ENCODE measurements at places on chromosomes 4 and X.

GRCh38 chr4:145541346-145541745, 59.7 kb downstream of the SMAD1 start:
- H3K4me1 ChIP-seq = peaks cover 54% of the 10 kb centered on the region
- H3K27me3 ChIP-seq = no peaks in the 10 kb centered on the region
- no peak overlapping the region for H3K27ac ChIP-seq
- H3K36me3 ChIP-seq = no peaks in the 10 kb centered on the region
- no peak overlapping the region for H3K4me3 ChIP-seq
- no peak for DNase-seq

DNA sequence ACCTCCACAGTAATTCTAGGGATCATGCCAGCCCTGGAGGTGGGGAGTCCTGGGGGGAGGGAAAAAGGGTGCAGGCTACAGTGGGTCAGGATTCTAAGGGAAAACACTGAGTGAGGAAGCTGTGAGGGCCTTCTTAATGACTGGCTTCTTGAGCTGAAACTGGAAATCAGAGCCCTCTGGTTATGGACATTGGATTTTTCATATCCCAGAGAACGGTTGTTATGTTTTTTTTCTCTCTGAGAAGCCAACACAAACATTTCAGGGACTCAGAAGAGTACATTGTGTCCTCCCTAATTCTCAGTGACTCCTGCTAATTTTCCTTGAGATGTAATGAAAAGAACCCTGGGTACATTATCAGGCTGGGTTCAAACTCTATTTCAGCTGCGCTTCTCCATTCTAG, 162.4 kb upstream of the PRDX4 start:
- H3K36me3 ChIP-seq = no peaks in the 10 kb centered on the region
- H3K27ac ChIP-seq = no peak overlapping the region
- no peak for DNase-seq
- H3K27me3 ChIP-seq = no peaks in the 10 kb centered on the region
- no peak overlapping the region for H3K4me3 ChIP-seq

DNA sequence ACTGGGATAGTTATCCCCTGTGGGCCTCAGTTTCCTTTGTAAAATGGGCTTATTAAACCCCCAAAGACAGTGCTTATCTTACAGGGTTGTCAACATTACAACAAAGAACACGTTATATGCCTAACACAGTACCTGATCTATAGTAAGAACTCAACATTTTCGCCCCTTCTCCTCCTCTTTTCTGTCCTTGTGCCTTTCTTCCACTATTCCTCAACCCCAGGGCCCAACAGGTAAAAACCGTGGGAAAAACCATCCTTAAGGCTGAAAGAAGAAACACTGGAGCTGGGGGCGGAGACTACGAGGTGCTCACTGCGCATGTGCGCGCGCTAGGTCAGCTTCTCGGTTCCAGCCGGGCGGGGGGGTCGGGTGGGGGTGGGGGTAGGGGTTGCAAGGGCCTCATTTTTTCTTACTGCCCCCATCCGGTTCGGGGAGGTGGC, 426 bp upstream of the XIAP start:
- H3K36me3 ChIP-seq = no peaks in the 10 kb centered on the region
- H3K4me1 ChIP-seq = peaks cover 7% of the 10 kb centered on the region
- no peaks in the 10 kb centered on the region for H3K27me3 ChIP-seq
- H3K4me3 ChIP-seq = peak overlapping the region; percentile 76
- no peak for DNase-seq
- H3K27ac ChIP-seq = peak overlapping the region; percentile 98

DNA sequence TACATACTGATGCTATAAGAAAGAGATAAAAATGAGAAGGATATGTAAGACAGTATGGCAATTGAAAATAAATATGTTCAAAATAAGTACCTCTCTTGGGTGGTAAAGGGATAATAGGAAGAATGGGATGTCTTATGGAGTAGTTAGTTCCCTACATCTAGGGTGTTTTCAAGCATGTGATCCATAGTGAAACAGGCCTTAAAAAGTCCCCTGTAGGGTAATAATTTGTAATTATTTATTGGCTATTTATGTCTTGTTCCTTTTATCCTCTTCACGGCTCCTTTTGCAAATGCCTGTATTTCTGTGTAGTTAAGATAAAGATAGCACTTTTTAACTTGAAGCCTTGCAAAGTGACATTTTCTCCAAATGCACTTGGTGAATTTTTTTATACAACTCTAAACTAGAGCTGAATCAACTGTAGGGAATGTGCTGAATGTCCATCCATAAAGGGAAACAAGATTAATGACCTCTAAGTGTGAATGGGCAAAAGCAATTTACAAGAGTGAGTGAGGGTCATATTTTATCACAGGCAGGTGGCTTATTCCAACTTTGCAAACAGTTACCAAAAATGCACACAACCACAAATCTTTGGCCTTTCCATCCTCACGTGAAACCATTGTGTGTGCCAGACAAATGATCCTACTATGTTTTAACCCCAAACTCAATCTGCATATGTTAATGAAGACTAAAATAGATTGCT, 299.0 kb downstream of the KCNIP4 start:
- H3K27me3 ChIP-seq = no peaks in the 10 kb centered on the region
- DNase-seq = no peak
- H3K27ac ChIP-seq = no peak overlapping the region
- H3K4me1 ChIP-seq = no peaks in the 10 kb centered on the region

DNA sequence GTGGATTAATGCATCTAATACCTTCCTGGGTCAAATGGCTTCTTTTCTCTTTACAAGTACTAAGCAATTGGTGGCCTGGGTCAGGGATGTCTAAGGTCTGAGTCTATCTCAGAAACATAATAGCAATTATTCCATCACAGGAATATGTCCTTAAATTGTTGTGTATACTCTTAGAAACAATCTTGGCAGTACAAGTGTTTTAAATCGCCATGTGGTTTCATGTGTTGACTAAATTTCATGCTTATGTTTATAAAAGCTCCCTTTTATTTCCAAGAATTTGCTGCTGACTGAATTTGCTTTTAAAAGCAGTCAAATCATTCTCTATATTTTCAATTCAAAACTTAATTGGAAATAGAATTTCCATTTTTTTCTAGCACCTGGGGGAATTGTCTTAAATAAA, 125.3 kb upstream of the PACRGL start:
- H3K27me3 ChIP-seq = no peaks in the 10 kb centered on the region
- H3K4me1 ChIP-seq = no peaks in the 10 kb centered on the region
- no peak overlapping the region for H3K27ac ChIP-seq
- H3K36me3 ChIP-seq = no peaks in the 10 kb centered on the region
- H3K4me3 ChIP-seq = no peak overlapping the region
- no peak for DNase-seq

GRCh38 chrX:15405846-15406245, 21.6 kb upstream of the VEGFD start:
- H3K27ac ChIP-seq = no peak overlapping the region
- H3K27me3 ChIP-seq = no peaks in the 10 kb centered on the region
- H3K36me3 ChIP-seq = peaks cover 3% of the 10 kb centered on the region

- no peak overlapping the region for H3K4me3 ChIP-seq
- no peak for DNase-seq
- no peak overlapping the region for H3K27ac ChIP-seq
- no peaks in the 10 kb centered on the region for H3K36me3 ChIP-seq
Observed at GRCh38 chr4:101843054-101843453, 52.5 kb downstream of the BANK1 start.

- no peaks in the 10 kb centered on the region for H3K36me3 ChIP-seq
- DNase-seq = no peak
- no peak overlapping the region for H3K27ac ChIP-seq
- H3K4me1 ChIP-seq = no peaks in the 10 kb centered on the region
- H3K27me3 ChIP-seq = peaks cover 5% of the 10 kb centered on the region
Observed at GRCh38 chrX:132918523-132918922, 39.9 kb downstream of the HS6ST2 start.

- no peak overlapping the region for H3K4me3 ChIP-seq
- no peak for DNase-seq
- no peak overlapping the region for H3K27ac ChIP-seq
- H3K36me3 ChIP-seq = no peaks in the 10 kb centered on the region
Observed at GRCh38 chr4:110183643-110184042, 14.8 kb downstream of the ELOVL6 start.

DNA sequence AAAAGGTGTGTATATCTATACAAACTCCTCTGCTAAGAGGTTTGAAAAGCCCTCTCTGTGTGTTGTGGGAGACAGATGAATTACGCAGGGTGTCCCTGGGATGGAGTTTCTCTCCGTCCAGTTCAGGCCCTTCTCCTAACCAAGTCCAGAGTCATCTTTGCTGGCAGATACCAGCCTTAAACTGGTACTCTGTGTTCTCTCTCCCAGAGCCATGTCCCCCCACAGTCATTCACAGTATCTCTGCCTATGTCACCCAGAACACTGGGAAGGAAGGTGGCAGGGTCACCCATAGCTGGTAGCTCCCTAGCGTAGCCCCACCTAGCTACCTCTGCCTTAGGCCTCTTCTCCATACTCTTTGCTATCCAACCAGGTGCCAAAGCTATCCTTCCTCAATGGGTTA, 8.9 kb downstream of the AMER1 start:
- H3K27ac ChIP-seq = no peak overlapping the region
- no peak overlapping the region for H3K4me3 ChIP-seq
- no peaks in the 10 kb centered on the region for H3K27me3 ChIP-seq
- H3K36me3 ChIP-seq = peaks cover 6% of the 10 kb centered on the region
- no peaks in the 10 kb centered on the region for H3K4me1 ChIP-seq

DNA sequence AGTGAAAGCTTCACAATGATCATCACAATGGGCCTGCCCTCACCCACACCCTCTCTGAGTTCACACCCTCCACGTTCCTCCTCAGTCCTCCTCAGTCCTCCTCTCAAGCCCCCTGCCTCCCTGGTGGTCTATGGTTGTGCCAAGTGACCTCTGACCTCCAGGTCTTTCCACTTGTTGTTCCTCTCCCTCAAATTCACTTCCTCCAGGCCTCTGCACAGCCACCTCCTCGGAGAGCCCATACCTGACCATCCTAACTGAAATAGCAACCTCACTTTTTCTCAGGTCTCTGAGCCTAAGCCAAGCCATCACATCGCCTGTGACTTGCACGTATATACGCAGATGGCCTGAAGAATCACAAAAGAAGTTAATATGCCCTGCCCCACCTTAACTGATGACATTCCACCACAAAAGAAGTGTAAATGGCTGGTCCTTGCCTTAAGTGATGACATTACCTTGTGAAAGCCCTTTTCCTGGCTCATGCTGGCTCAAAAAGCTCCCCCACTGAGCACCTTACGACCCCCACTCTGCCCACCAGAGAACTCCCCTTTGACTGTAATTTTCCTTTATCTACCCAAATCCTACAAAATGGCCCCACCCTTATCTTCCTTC, 293.4 kb upstream of the TENM3 start:
- no peaks in the 10 kb centered on the region for H3K36me3 ChIP-seq
- no peak overlapping the region for H3K27ac ChIP-seq
- no peak overlapping the region for H3K4me3 ChIP-seq
- H3K4me1 ChIP-seq = peaks cover 3% of the 10 kb centered on the region
- no peaks in the 10 kb centered on the region for H3K27me3 ChIP-seq
- DNase-seq = no peak

DNA sequence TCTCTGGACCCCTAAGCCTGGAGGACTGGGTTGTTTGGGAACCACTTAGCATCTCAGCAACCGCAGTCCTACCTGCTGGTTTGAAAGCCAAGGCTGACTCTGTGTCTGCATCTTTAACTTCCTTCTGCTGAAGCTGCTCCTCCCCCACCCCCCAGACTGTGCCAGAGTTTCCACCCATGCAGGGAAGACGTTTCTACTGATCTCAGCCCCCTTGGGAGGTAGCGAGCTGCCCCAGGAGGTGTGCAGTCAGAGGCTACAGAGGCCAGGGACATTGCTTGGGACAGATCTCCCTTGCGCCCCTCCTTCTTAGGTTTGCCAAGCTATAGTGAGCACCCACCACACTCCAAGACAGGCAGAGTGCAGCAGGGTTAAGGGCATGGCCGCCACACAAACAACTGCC, 4.7 kb upstream of the FATE1 start:
- H3K36me3 ChIP-seq = no peaks in the 10 kb centered on the region
- DNase-seq = no peak
- peak overlapping the region; percentile 59 for H3K27ac ChIP-seq
- H3K27me3 ChIP-seq = no peaks in the 10 kb centered on the region

GRCh38 chr4:123659730-123660129, 263.1 kb downstream of the SPRY1 start:
- no peaks in the 10 kb centered on the region for H3K36me3 ChIP-seq
- H3K27me3 ChIP-seq = no peaks in the 10 kb centered on the region
- no peak overlapping the region for H3K4me3 ChIP-seq
- H3K27ac ChIP-seq = no peak overlapping the region
- no peak for DNase-seq
- H3K4me1 ChIP-seq = no peaks in the 10 kb centered on the region

DNA sequence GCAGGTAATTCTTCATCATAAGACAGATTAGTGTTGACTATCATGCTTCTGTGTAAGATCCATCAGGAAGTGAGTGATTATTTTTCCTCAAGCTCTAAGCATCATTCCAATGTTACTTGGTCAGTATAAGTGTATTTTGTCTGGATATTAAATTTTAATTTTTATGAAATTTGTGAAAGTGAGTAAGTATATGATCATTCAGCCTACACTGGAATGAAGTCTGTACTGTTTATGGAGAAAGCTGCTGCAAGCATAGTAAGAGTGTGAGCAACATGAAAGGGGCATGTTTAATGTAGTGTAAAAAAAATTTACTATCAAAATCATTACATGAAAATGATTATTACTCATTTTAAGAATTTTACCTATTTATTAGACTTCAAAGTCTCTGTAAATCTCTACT, 84.8 kb downstream of the IL15 start:
- H3K27ac ChIP-seq = no peak overlapping the region
- no peak for DNase-seq
- H3K4me1 ChIP-seq = no peaks in the 10 kb centered on the region
- H3K36me3 ChIP-seq = peaks cover 22% of the 10 kb centered on the region

- no peak overlapping the region for H3K27ac ChIP-seq
- H3K4me1 ChIP-seq = peaks cover 12% of the 10 kb centered on the region
- no peak overlapping the region for H3K4me3 ChIP-seq
Observed at GRCh38 chrX:135384161-135384836, 37.4 kb upstream of the SMIM10L2A start.

DNA sequence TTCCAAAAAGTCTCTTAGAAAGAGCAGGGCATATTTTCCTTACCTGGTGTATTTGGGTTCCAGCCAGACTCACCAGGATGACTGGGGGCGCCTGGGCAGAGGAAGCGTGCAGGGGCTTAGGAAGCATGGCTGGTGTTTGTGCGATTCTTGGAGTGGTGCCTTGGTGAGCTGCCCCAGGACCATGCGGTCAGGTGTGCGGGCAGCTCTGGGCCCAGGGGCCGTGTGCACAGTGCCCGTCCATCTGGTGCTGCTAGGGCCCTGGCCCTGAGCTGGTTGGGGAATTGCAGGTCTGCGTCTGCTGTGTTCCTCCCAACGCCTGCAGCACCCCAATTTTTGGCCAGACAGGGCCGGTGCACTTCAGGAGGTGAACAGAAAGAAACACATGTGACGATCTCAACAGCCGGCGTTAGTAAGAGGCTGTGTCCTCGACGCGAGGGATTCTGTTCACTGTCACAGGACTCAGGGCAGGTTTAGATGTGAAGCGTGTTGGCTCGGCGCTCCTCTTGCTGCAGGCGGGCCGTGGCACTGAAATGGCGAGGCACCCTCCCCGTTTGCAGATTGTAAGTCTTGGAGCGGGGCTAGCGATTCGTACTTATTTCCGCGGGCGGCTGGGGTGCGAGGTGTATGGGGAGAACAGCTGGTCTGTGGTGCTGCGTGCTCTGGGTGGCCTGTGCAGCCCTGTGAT, 15.2 kb downstream of the RGS12 start:
- peak; percentile 54 for DNase-seq
- peaks cover 20% of the 10 kb centered on the region for H3K4me1 ChIP-seq
- H3K36me3 ChIP-seq = no peaks in the 10 kb centered on the region
- H3K27ac ChIP-seq = no peak overlapping the region
- H3K27me3 ChIP-seq = no peaks in the 10 kb centered on the region
- H3K4me3 ChIP-seq = no peak overlapping the region
